CD14-positive monocyte (primary cell): ENCODE measurements at places on chromosomes 16 and 17.

DNA sequence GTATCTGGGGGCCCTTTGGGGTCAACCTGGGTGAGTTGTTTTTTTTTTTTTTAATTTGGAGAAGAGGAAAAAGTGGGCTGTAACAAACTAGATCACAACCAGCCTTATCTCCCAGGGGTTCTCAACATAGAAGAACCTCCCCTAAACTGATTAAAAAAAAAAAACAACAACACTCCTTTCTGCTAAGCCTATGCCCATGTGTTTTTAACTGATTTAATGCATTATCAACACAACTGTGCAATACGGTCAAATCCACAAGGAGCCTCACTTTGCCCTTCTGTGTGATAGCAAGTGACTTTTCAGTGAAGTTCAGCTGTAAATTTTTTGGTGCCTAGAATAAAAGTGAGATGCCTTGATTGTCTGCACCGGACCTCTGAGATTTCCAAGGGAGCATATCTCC lies 646 bp downstream of the MYH11 start:
- H3K27me3 ChIP-seq: peaks cover 51% of the 10 kb centered on the region
- no peaks in the 10 kb centered on the region for H3K36me3 ChIP-seq
- no peak overlapping the region for H3K4me3 ChIP-seq

DNA sequence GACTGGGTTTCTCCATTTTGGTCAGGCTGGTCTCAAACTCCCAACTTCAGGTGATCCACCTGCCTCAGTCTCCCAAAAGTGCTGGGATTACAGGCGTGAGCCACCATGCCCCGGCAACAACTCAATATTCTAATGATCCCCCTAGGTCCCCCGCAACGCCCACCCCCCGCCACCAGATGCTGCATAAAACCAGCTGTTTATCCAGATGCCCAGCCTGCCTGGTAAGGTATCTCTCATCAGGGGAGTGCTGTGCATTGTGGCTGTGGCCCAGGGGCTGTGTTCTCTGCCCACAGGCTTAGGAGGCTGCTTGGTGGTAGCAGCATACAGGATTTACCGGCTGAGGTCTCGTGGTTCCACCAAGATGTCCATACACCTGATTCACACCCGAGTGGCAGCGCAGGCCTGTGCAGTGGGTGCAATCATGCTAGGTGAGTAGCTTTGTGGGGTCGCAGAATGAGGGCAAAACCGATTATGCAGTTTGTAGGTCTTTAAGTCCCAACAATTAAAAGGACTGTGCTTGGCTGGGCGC lies 1.3 kb downstream of the HIGD1B start:
- H3K27me3 ChIP-seq: no peaks in the 10 kb centered on the region
- H3K4me3 ChIP-seq: no peak overlapping the region
- peaks cover 41% of the 10 kb centered on the region for H3K36me3 ChIP-seq
- no peaks in the 10 kb centered on the region for H3K4me1 ChIP-seq
- DNase-seq: no peak

DNA sequence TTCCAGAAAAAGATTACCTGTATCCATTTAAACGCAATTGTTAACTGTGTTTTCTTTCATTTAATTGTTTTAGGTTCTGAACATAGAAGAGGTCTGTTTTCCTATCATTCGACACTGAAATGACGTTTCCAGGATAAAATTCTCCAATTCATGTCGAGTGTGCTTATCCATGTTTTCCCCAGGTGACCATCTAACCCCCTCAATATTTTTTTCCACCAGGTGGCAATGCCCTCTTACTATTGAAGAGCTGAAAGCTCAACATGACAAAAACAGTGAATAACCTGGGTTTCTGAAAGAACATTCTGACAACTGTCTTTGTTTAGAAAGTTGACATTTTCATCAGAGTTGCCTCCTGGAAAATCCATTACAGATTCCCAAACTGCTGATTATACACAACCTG lies 948.7 kb downstream of the KCNJ2 start:
- DNase-seq: no peak
- H3K27me3 ChIP-seq: no peaks in the 10 kb centered on the region
- no peaks in the 10 kb centered on the region for H3K4me1 ChIP-seq
- H3K4me3 ChIP-seq: no peak overlapping the region
- no peaks in the 10 kb centered on the region for H3K36me3 ChIP-seq

- H3K27me3 ChIP-seq: no peaks in the 10 kb centered on the region
- no peak overlapping the region for H3K4me3 ChIP-seq
- no peaks in the 10 kb centered on the region for H3K36me3 ChIP-seq
- no peak overlapping the region for H3K27ac ChIP-seq
- no peaks in the 10 kb centered on the region for H3K4me1 ChIP-seq
Measured at GRCh38 chr17:7740481-7741001, 23.0 kb downstream of the DNAH2 start.

DNA sequence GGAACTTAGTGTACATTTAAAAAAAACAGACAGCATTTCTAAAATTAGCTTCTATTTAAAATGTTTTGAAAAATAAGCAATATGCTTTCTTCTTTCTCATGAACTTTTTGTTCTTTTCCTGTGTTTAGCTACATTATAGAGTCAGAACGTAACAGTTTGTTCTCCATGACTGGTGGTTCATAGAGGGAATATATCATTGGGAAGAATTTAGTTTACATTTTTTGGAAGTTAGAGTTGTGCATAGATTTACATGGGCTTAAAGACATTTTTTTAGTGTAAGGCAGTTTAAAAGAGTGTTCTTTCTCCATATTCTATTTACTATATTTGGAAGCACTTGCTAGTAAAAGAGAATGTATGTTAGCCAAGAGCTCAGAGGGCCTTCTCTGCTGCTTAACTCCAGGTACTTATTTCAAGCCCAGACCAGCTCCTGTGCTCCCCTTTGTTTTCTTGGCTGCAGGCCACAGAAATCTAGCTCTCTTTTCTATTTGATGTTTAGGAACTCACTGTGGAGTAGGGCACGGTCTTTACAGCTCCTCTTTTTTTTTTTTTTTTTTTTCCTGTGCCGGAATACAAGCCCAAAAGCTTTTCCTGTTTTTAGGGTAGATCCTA lies 20.2 kb downstream of the AP2B1 start:
- no peak for DNase-seq
- H3K36me3 ChIP-seq: peaks cover 78% of the 10 kb centered on the region
- no peak overlapping the region for H3K4me3 ChIP-seq

DNA sequence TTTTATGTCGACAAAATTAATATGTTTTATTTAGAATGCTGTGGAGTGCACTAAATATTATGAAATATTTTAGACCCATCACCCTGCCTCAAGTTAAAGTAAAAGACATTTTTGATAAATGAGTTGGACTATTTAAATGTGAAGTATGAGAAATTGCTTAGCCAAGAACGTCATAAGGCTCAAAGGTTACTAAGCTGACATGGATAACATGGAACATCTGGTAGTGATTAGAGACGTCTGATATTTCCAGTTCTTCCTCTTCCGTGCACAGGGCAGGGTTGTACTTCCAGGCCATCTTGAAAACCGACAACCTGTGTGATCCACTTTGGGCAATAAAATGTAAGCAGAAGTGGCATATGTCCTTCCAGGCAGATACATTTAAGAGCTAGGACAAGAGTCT lies 7.2 kb upstream of the CCL8 start:
- no peak overlapping the region for H3K27ac ChIP-seq
- H3K36me3 ChIP-seq: no peaks in the 10 kb centered on the region
- no peaks in the 10 kb centered on the region for H3K27me3 ChIP-seq

GRCh38 chr16:75272097-75272551 lies 20.7 kb upstream of the BCAR1 start:
- H3K36me3 ChIP-seq: no peaks in the 10 kb centered on the region
- H3K27ac ChIP-seq: no peak overlapping the region
- no peak overlapping the region for H3K4me3 ChIP-seq
- H3K27me3 ChIP-seq: peaks cover 12% of the 10 kb centered on the region
- no peak for DNase-seq

GRCh38 chr17:82297714-82298537 lies 19.5 kb downstream of the CD7 start:
- no peaks in the 10 kb centered on the region for H3K36me3 ChIP-seq
- peak overlapping the region; percentile 94 for H3K27ac ChIP-seq
- H3K27me3 ChIP-seq: peaks cover 20% of the 10 kb centered on the region
- H3K4me1 ChIP-seq: peaks cover 36% of the 10 kb centered on the region
- DNase-seq: peak; percentile 96

- H3K4me1 ChIP-seq: no peaks in the 10 kb centered on the region
- H3K27ac ChIP-seq: no peak overlapping the region
- H3K36me3 ChIP-seq: no peaks in the 10 kb centered on the region
Measured at GRCh38 chr17:10328206-10328605, 44.6 kb downstream of the MYH13 start.
